ENCODE measurements at places on chromosomes 7 and 10.

DNA sequence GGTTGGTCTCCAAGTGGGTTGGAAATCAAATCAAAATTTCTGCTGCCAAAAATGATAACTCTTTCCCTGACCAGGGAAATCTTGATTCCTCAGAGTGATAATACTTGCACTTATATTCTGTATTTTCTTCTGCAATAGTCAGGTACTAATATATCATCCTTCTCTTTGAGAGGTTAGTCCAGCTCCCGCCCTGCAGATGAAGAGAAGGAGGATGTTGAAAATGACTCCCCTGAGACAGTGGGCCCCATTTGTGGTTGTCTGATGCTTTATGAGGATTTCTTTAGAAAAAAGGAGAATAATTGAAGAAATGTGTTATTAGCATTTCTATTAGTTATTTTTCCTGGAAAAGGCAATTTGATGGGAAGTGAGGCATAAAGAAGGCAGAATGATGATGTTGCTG lies 213.0 kb downstream of the SEC23IP start:
- DNase-seq: no peak

GRCh38 chr7:87448388-87448787 lies 27.1 kb downstream of the ABCB4 start:
- DNase-seq: no peak

GRCh38 chr7:11466517-11467105 lies 365.4 kb downstream of the THSD7A start:
- DNase-seq: no peak

DNA sequence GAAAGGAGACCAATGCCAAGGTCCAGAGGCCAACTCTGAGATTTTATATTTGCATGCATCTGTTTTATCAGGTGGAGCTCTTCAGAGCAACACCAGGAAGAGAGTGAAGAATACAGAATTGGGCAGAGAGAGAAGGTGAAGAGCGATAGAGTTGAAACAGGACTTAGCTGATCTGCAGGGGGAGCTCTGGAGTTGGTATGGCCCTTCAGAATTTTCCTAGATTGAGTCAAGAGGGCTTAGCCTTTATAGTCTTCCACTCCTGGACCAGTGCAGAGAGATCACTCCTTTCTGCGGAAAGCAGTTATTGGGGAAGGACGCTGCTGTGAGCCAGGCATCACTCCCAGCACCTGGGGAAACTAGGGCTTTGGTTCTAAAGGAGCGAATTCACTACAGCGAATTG lies 105.0 kb upstream of the DGKB start:
- DNase-seq: no peak

DNA sequence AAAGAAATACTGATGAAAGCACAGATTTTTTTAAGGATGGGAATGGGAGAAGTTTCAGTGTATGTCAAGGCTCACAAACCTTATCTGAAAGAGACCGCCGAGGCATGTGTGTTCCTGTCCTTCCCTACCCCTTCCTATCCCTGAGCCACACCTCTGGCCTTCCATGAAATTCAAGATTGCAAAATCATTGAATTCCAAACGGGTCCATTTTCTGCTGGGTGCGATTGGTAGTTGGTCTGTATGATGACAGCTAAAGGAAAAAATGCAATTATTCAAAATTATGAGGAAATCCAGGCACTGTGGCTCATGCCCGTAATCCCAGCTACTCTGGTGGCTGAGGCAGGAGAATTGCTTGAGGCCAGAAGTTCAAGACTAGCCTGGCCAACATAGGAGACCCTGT lies 170.1 kb downstream of the ARHGAP12 start:
- DNase-seq: no peak

Measured in cortex of kidney (tissue), 1 donor.